ENCODE measurements at places on chromosomes 7 and 10.

DNA sequence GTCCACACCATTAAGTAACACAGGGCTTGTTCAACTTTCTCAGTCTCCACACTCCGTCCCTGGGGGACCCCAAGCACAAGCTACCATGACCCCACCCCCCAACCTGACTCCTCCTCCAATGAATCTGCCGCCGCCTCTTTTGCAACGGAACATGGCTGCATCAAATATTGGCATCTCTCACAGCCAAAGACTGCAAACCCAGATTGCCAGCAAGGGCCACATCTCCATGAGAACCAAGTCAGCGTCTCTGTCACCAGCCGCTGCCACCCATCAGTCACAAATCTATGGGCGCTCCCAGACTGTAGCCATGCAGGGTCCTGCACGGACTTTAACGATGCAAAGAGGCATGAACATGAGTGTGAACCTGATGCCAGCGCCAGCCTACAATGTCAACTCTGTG, 81.1 kb upstream of the SAMD8 start:
- no peak for DNase-seq

DNA sequence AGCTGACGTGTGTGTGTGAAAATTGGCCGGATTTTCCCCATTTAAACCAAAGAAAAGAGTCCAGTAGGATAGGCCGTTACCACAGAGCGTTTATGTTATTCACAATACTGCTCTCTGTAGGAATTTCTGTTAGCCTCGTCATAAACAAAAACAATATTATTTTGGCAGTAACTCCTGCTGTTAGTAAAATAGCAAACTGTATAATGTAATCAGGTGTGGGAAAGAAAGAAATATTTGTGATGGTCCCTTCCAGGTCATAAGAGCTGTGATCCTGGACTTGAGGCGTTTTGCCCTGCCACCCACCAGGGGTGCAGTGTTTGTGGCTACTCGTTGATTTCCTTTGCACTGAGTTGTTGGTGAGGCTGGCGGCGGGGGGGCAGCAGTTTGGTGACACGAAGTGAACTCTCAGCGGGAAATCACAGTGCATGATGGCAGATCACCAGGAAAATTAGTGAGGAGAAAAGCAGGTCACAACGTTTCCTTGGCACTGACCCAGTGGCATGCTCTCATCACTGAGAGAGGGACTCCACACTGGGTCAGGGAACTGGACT, 2.8 kb downstream of the EEPD1 start:
- DNase-seq, result no peak

DNA sequence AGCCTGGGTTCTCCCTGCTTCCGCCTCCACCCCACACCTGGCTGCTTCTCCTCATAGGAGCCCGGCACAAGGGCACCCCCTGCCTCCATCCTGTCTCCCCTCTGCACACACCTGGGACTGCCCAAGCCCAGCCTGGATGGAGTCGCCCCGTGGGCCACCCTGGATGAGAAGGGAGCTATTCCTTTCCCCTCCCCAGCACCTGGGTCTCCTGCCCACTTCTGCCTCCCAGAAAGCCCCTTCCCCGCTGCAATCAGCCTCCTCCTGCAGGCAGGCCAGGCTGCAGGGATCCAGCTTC, 45.2 kb downstream of the ELFN1 start:
- DNase-seq, result no peak

- no peak for DNase-seq
Measured at GRCh38 chr10:21969326-21970287, 33.9 kb downstream of the DNAJC1 start.

DNA sequence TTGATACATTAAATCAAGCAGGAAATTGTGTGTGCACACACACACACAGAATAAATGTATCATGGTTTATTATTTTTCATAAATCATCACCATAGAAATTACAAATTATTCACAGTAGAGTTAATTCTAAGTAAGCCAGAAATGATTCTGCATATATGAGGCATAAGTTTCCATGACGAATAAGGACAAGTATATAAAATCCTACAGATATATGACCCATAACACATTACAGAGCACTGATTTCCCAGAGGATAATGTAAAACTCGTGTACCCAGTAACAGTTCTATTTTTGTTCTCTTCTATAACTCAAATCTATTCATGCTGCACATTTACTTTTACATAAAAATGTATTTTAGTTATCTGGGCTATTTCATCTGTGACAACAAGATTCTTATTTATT, 169.7 kb downstream of the LRRTM3 start:
- DNase-seq, result no peak

DNA sequence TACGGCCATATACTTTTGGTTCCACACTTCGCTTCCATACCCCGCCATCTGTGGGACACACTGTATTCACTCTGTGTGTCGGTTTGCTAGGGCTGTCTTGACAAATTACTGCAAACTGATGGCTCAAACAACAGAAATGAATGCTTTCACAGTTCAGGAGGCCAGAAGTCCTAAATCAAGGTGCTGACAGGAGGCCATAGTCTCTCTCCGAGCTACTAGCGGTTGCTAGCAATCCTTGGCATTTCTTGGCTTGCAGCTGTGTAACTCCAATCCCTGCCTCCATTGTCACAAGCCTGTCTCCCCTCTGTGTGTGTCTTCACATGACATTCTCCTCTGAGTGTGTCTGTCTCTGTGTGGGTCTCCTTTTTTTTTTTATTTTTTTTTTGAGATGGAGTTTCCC, 28.9 kb upstream of the BMPR1A start:
- no peak for DNase-seq

GRCh38 chr7:2074691-2075090, 158.1 kb downstream of the MAD1L1 start:
- no peak for DNase-seq

DNA sequence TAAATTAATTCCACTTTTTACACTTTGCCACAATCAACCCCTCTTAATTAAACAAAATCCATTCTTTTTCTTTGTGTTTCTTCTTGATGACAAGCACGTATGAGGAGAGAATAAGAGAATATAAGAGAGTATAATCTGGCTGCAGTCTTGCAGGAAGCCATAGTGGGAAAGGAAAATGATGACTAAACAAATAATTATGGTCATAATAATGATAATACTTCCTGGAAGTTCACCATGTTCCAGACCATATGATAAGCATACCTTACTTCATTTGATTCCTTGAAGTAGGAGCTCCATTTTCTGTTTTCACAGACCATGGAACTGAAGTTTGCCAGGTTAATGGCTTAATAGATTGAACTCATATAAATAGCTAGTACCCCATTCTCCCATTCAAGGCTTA, 237.8 kb downstream of the SEMA3D start:
- DNase-seq, result no peak

GRCh38 chr10:32061440-32061839, 5.2 kb upstream of the KIF5B start:
- DNase-seq, result no peak
